ENCODE measurements at places on chromosomes 12 and 14.

- DNase-seq = peak; percentile 49
Observed at GRCh38 chr12:79127271-79127751, 262.7 kb downstream of the SYT1 start.

GRCh38 chr14:95038521-95039250 is 118.6 kb downstream of the DICER1 start:
- no peak for DNase-seq

GRCh38 chr12:124481772-124482566 is 85.4 kb downstream of the NCOR2 start:
- no peak for DNase-seq

DNA sequence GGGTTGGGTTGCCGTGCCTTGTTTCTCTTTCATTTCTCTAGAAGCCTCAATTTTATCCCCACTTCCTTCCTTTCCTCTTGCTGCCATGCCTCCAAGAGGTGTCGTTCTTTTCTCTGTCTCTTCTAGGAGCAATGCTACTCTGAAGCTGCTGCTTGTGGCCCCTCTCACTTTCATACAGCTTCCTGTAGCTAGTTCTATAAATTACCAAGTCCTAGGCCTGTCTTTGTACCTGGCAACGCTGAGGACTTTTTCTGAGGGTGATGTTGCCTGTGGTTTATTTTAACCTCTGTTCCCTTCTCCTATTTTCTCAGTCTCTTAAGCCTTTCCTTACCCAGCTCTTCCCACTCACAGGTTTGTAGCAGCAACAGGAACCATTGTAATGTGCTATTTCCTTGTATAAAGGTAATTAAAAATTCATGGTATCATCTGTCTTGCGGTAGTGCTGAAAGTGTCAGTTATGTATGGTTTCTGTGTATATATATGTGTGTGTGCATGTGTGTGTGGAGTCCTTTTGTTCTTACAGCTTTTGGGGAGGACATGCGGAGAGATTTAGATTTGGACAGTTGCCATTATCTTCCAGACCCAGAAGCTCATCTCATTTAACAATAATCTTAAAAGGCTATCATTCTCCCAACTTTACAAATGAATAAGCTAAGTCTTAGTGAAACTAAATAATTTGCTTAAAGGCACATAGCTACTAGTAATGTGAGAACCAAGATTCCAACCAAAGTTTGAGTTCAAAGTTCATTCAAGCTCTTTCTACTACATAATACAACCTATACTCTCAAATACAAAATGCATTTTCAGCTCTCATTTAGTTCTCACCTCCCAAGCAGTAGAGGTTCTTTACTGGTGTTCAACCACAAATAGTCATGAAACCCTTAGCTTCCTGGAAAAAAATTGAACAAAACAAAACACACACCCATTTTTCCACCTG is 43.8 kb downstream of the DDHD1 start:
- no peak for DNase-seq

DNA sequence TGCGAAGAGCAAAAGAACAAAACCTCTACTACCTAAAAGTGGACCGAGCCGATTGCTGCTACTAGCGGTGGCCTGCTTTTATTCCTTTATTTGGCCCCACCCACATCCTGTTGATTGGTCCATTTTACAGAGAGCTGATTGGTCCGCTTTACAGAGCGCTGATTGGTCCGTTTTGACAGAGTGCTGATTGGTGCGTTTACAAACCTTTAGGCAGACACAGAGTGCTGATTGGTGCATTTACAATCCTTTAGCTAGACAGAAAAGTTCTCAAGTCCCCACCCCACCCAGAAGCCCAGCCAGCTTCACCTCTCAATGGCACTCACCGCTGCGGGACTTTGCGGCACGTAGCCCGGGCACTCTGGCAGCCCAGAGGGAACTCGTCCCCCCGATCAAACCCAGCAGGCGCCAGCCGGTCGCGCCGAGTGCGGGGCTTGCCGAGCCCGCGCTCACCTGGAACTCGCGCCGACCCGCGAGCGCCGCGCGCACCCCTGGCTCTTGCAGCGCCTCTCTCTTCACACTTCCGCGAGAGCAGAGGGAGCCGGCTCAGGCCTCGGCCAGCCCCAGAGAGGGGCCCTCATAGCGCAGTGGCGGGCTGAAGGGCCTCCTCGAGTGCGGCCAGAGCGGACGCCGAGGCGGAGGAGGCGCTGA is 8.7 kb upstream of the FGD4 start:
- peak; percentile 11 for DNase-seq

- DNase-seq = no peak
Observed at GRCh38 chr14:42322531-42323284, 716.0 kb downstream of the LRFN5 start.

- no peak for DNase-seq
Observed at GRCh38 chr14:42173206-42173605, 566.5 kb downstream of the LRFN5 start.

GRCh38 chr14:67987606-67988005 is 168.0 kb downstream of the RAD51B start:
- DNase-seq = peak; percentile 89

GRCh38 chr12:93624595-93625294 is 52.3 kb downstream of the SOCS2 start:
- peak; percentile 98 for DNase-seq

Data from fibroblast of skin of back (primary cell).